ENCODE measurements at places on chromosomes 6 and 20. TPM values are rescaled to one million over a fixed set of nuclear protein-coding genes. Genes with fewer than 3 reads are reported as not detected.

FAM162B gene
- not detected for total RNA-seq

LPA gene
- not detected for total RNA-seq

CD93 gene
- total RNA-seq = 0.50 TPM

PARD6B gene
- 5.5 TPM for total RNA-seq

C20orf96 gene
- 4.3 TPM for total RNA-seq

FKBP1C gene
- total RNA-seq = 0.84 TPM

MCCD1 gene
- total RNA-seq = not detected

SLC13A3 gene
- total RNA-seq = 0.11 TPM
